ENCODE measurements at places on chromosomes 2 and 18.
A peak's percentile ranks its signal among the peaks of the same experiment; 100 is the strongest.

DNA sequence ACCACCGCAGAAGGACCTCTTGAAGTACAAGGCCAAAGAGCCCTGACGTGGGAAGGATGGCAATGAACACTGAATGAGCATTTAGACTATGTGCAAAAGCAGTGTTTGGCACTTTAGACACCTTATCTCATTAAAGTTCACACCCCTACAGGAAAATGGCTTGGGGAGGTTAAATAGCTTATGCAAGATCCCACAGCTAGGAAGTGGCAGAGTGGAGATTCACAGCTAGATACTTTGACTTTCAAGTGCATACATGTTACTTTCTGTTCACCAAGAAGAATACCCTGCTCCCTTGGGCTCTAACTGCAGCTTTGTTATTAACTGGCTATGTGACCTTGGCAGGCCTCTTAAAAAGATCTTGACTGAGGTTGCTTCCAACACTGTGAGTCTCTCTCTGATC is 58.2 kb downstream of the ICOS start:
- no peak for DNase-seq

- DNase-seq = no peak
Observed at GRCh38 chr2:192854031-192854430, 659.3 kb upstream of the TMEFF2 start.

GRCh38 chr2:205806143-205806905 is 124.0 kb downstream of the NRP2 start:
- DNase-seq = no peak

DNA sequence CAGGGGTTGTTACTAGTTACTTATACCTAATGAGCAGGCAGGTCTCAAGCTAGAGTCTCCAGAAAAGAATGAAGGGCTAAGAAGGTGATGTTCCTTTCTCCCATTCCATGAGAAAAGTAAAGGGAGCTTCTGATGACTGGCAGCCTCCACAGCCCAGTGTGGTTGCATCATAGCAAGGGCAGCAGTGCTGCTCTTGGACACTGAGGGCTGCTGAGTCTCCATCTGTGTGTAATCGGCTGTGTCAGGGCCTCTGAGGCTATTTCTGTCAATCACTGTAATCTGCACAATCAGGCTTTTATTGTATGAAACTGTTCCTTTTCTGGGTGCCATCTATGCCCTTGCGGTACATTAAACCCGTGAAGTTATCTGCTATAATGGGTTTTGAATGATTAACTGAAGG is 164.1 kb upstream of the FBXO11 start:
- no peak for DNase-seq

DNA sequence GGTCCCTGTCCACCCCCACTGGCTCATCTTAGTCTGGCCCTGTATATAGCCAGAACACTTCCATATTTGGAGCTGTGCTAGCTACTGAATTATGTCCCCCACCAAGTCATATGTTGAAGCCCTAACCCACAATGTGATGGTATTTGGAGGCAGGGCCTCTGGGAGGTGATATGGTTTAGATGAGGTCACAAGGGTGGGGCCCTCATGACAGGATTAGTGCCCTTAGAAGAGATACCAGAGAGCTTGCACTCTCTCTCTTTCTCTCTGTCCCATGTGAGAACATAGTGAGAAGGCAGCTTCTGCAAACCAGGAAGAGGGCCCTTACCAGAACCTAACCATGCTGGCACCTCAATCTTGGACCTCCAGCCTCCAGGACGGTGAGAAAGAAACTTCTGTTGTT is 31.2 kb downstream of the ALPK2 start:
- no peak for DNase-seq

DNA sequence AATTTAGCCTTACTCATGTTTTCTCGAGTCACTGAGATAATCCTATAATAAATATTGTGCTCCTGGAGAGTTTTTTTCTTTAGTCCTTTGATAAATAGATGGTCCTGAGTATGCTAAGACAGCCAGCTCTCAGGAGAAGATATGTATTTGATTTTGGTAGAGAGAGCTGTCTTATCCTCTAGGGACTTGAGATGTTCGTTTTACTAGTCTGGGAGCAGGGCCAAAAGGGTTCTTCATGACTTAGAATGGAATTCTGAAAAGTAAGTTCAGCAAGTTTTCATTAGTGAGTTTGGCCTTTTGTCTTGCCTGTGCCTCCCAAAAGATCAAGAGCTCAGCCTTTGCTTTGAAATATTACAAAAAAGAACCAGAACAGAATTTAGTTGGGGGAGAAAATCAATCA is 246.7 kb downstream of the BABAM2 start:
- DNase-seq = no peak

DNA sequence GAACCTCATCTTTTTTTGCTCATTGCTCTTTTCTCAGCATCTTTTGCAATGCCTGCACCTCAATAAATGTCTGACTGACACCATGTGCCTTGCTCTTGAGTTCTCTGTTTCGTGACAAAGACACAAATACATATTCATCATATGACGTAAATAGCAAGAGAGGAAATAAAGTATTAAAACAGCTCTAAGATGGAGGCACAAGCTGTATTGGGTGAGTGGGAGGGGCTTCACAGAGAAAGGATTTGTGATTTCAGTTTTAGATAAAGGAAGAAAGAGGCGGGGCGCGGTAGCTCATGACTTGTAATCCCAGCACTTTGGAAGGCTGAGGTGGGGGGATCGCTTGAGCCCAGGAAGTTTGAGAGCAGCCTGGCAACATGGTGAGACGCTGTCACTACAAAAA is 2.9 kb downstream of the CAD start:
- DNase-seq = no peak

DNA sequence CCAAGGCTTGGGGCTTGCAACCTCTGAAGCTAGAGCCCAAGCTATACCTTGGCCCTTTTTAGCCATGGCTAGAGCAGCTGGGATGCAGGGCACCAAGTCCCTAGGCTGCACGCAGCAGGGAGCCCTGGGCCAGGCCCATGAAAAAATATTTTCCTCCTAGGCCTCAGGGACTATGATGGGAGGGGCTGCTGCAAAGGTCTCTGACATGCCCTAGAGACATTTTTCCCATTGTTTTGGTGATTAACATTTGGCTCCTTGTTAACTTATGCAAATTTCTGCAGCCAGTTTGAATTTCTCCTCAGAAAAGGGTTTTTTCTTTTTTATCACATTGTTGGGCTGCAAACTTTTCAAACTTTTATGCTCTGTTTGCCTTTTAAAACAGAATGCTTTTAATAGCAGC is 56.9 kb upstream of the LHCGR start:
- no peak for DNase-seq

DNA sequence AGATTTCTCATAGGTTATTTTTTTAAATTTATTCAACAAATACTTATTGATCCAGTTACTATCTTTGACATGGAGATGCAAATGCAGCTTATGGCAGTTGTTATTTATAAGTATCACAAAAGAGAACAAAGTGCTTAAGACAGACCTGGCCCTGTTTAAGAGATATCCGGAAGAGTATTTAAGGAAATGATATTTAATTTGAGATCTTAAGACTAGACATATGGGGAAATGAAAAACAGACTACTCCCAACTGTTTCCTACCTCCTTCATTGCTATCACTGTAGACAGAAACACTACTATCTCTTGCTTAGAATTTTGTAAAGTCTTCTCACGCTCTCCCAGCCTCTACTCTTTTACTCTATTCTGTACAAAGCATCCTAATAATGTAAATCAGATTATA is 36.0 kb downstream of the RPRD1A start:
- no peak for DNase-seq

DNA sequence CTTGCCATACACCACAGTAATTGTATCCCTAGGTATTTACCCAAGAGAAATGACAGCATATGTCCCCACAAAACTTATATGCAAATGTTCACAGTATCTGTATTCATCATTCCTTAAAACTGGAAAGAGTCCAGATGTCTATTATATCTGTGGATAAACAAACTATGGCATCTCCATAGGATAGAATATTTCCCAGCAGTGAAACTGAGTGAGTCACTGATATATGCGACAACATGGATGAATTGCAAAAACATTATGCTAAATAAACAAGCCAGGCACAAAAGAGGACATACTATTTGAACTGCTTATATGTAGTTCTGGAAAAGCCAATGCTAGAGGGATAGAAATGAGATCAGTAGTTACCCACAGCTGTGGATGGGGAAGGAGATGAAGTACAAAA is 359.4 kb upstream of the DSEL start:
- peak; percentile 37 for DNase-seq

DNA sequence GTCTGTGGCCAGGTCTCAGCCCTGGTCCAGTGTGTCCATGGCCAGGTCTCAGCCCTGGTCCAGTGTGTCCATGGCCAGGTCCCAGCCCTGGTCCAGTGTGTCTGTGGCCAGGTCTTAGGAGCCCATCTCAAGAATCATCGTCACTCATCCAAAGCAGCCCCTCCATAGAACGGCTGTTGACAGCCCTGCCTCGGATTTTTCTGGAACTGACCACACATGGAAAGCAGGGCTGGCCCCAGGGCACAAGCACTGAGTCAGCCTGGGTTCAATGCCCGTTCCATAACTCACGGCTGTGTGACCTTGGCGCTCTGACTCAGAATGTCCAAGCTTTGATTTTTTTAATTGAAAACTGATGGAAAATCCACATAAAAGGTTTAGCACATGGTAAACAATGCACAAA is 59.9 kb upstream of the SNTG2 start:
- DNase-seq = no peak

DNA sequence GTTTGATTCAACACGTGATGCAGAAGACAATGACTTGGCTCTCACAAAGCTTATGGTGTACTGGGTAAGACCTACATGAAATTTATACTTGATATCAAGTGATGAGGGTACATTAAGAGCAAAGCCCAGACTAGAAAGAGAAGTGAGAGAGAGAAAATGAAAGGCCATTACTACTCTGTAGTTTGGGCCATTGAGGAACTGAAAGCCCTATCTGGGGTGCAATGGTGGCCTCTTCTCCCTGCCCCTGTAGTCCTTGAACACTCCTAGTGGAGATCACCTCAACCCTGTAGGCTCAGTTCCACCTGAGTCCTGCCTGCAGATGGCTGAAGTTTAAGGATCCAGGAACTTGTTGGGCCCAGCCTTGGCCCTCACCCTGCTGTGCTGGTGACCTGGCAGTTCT is 569.8 kb upstream of the MEX3C start:
- DNase-seq = no peak

GRCh38 chr2:126392889-126393288 is 263.1 kb upstream of the GYPC start:
- no peak for DNase-seq

DNA sequence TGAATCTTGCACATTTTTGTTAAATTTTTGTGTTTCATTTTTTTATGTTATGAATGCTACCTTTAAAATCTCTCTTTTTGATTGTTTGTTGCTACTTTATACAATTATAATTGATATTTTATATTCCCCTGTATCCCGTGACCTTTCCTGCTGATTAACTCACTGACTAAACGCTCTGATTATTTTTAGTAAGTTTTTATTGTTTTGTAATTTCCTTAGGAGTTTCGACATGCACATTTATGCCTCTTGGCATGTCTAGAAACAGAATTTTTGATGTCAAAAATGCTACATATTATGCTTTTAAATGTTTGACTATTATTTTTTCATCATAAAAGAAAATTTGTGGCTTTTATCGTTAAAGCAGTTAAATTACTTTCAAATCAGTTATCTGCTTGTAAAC is 1131.6 kb upstream of the TMEFF2 start:
- DNase-seq = no peak

DNA sequence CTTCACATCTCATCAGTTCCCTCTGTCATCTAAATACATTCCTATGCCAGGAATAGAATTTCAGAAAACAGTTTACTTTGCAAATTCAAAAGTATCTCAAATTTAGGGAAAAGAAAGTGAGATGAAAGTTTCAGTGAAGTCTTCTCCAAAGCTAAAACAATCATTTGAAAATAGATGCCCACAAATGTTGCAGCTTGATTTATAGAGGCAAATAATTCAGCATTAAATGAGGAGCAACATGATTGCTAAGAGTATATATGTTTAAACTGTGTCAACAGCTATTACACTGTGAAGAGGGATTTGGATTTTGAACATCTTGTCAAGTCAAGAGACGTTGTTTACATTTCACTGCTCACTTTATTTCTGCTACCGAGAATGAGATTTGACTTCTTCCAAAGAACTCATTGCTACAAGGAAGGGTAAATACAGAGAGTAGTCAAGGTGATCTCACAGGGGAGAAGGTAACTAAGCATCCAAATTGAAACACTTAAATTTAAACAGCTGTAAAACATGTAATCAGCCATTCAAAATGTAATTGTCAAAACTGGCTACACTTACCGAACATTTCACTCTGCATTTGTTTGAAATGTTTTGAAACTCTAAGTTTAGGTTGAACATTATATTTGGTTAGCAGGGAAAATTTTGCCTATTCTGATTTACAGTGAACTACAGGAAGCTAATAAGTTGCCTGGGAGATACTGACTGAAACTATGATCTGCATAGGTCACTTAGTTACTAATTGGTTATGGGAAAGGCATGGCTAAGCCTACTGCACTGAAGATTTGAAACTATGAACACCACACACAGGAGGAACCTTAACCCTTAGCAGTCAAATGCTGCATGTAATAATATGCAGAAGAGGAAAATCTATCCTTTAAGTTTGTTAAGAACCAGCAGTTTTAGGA is 33.2 kb upstream of the GALNT3 start:
- DNase-seq = no peak

DNA sequence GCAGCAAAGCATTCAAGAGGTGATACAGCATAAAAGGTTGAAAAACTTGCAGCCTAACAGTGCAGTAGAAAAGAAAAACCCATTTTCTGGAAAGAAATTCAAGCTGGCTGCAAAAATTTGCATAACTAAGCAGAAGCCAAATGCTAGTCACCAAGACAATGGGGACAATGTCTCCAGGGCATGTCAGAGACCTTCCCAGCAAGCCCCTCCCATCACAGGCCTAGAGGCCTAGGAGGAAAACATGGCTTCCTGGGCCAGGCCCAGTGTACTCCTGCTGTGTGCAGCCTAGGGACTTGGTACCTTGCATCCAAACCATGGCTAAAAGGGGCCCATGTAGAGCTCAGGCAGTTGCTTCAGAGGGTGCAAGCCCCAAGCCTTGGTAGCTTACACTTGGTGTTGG is 405.1 kb upstream of the CYRIA start:
- no peak for DNase-seq

DNA sequence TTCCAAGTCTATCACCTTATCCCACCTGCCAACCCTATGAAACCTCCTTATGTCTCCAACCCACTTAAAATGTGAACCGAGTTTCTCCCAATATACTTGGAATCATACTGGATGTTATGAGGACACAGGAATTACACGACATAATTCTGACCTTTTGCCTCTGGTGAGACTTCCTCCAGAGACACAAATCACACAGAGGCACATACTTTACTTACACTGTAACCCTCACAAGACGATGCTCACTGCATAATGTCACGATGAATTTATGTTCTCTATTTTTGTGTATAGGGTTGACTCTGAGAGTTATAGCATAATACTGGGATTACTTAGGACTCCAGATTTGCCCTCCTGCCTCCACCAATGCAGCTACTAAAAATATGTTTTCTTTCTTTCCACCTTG is 28.0 kb upstream of the SETBP1 start:
- DNase-seq = no peak

DNA sequence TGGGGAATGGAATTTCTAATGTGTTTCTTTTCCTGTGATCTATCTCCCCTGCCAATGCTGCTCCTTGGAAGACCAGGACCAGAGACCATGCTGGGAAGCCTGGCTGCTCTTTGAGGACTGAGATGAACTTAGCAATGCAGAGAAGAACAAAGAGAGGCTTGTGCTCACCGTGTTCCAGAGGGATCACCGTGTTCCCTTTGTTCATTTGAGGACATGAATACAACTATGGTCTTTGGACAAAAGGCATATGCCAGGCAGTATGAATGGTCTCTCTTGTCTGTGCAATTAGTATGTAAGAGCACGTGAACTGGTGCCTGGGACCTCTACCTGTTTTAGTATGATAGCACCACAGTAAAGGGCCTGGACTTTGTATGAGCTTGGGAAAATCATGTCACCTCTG is 139.9 kb downstream of the TDRD15 start:
- no peak for DNase-seq

All from SHP77 treated with DMSO at 0.1 percent for 48 hours (cell line).